ENCODE measurements at places on chromosomes 2 and 18. TPM values are rescaled to one million over a fixed set of nuclear protein-coding genes. Genes with fewer than 3 reads are reported as not detected.

DNA sequence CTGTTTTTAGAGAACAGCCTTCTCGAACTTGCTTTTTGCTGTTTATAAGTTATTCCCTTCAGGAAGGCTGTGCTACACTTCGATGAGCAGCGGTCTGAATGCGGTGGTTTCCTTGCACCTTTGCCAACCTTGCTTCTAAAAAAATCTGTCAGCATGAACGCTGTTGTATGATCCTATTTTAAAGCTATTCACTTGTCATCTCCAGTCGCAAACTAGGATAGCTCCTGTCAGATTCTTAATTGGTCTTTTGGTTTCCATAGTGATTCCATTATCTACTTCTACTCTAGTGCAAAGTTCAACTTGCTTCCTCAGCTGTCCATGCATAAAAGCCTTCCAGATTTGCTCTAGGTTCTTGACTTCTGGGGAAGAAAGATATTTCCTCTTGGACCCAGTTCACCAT is 76.3 kb upstream of the GALNT3 start:
- no peak for DNase-seq
- no peaks in the 10 kb centered on the region for H3K36me3 ChIP-seq
- no peaks in the 10 kb centered on the region for H3K27me3 ChIP-seq
- no peak overlapping the region for H3K27ac ChIP-seq
- H3K4me3 ChIP-seq: no peak overlapping the region

- no peaks in the 10 kb centered on the region for H3K27me3 ChIP-seq
- H3K27ac ChIP-seq: no peak overlapping the region
- no peaks in the 10 kb centered on the region for H3K4me1 ChIP-seq
- DNase-seq: no peak
- H3K4me3 ChIP-seq: no peak overlapping the region
Observed at GRCh38 chr2:103667335-103667884, 905.6 kb downstream of the TMEM182 start.

DNA sequence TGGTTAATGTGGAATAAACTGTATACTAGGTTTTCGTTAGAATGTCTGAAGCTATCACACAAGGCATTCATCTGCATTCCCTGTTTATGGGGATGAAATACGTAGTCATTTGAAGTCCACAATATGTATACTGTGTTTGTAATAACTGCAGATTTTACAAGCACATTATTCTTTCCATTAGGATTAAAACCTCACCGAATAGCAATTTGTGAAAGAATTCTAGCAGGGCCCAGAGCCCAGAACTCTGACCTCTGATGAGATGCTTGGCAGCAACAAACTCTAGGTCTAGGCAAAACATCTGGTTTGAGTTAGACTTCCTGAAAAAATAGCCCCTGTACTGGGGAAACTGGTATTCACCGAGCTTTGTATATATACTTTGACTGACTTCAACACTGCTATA is 158.2 kb downstream of the SRBD1 start:
- no peaks in the 10 kb centered on the region for H3K4me1 ChIP-seq
- no peak overlapping the region for H3K4me3 ChIP-seq
- H3K27ac ChIP-seq: no peak overlapping the region
- H3K27me3 ChIP-seq: no peaks in the 10 kb centered on the region
- H3K36me3 ChIP-seq: no peaks in the 10 kb centered on the region
- DNase-seq: no peak

DNA sequence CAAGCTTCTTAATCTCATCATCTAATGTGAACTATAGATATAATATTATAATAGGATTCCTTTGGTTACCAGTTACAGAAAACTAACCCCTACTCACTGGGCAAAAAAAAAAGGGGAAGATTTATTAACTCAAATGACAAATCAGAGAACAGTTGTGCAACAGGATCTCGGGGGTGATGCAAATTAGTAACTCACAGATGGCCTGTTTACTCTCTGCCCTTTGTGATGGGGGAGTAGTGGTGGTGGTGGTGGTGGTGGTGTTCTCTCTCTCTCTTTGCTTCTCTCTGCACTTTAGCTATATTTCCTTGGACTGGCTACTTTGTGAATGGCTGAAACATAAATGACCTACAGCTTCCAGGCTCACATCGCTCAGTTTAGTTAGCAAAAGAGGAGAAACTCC is 59.0 kb downstream of the TMEM247 start:
- DNase-seq: no peak
- H3K27ac ChIP-seq: no peak overlapping the region
- no peaks in the 10 kb centered on the region for H3K36me3 ChIP-seq
- no peaks in the 10 kb centered on the region for H3K27me3 ChIP-seq
- H3K4me3 ChIP-seq: no peak overlapping the region

ZBTB7C gene
- not detected for total RNA-seq

All from GM12878 (cell line).